ENCODE measurements at places on chromosomes 1 and 21.

- DNase-seq = no peak
Measured at GRCh38 chr1:206651958-206652890, 16.9 kb downstream of the DYRK3 start.

GRCh38 chr1:223421676-223422075 is 28.5 kb downstream of the CCDC185 start:
- no peak for DNase-seq

- no peak for DNase-seq
Measured at GRCh38 chr1:31669433-31669785, 24.7 kb upstream of the PEF1 start.

DNA sequence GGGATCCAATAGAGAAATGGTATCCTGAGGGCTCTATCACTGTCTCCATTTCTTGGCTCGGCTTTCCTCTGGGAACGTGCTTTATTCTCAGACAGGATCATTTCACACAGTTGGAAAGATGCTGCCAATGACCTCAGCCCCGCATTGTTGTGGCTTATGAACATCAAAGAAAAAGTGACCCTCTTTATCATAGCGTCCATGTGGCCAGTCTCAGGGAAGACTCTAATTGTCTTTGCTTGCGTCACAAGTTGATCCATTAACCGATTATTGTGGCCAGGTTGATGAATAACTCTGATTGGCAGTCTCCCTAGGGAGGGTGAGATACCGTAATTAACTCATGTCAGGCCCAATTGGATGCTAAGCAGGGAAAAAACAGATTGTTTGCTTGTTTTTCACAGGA is 10.4 kb upstream of the TMEM9 start:
- no peak for DNase-seq

GRCh38 chr1:156660752-156661112 is 16.5 kb downstream of the NES start:
- no peak for DNase-seq

GRCh38 chr1:155083865-155084721 is 5.5 kb downstream of the EFNA3 start:
- no peak for DNase-seq

GRCh38 chr21:31107871-31108270 is 69.6 kb upstream of the KRTAP19-8 start:
- peak; percentile 34 for DNase-seq

- no peak for DNase-seq
Measured at GRCh38 chr1:209023790-209024189, 559.7 kb upstream of the CAMK1G start.

- no peak for DNase-seq
Measured at GRCh38 chr1:214541206-214541605, 10.2 kb downstream of the PTPN14 start.

- no peak for DNase-seq
Measured at GRCh38 chr1:10814312-10814711, 17.9 kb upstream of the CASZ1 start.

DNA sequence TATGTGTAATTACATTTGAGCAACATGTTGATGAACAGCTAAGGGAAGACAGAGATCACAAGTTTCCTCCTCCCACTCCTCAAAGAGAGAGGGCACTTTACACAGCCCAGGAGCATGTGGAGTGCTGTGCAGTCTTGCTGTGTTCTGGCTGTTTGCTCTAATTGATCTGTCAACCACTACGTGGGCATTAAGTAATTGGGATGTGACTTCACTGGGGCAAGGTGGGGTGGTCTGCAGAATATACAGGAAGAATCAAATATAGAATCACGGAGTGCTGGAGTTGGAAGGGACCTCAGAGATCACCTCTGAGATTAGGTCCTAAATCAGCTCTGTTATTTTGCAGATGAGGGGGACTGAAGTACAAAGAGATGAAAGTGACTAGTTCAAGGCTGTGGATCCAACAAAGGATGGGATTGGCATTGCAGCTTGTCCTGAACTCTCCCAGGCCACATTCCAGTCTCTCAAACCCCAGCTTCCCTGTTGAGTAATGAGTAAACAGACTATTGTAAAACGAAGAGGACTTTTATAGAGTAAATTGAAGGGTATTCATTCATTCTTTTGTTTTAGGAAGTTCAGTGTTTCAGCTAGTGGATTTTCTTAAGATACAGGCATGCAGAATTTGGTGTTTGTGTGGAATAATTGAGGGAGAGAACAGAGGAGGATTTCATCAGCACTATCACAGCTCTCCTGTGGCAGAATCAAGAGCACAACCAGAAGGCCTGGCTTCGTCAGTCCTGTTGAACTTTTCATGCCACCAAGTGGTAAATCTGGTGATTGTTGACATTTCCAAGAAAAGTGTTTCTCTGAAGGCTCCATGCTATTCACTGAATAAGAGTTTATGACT is 22.4 kb downstream of the NOS1AP start:
- no peak for DNase-seq

DNA sequence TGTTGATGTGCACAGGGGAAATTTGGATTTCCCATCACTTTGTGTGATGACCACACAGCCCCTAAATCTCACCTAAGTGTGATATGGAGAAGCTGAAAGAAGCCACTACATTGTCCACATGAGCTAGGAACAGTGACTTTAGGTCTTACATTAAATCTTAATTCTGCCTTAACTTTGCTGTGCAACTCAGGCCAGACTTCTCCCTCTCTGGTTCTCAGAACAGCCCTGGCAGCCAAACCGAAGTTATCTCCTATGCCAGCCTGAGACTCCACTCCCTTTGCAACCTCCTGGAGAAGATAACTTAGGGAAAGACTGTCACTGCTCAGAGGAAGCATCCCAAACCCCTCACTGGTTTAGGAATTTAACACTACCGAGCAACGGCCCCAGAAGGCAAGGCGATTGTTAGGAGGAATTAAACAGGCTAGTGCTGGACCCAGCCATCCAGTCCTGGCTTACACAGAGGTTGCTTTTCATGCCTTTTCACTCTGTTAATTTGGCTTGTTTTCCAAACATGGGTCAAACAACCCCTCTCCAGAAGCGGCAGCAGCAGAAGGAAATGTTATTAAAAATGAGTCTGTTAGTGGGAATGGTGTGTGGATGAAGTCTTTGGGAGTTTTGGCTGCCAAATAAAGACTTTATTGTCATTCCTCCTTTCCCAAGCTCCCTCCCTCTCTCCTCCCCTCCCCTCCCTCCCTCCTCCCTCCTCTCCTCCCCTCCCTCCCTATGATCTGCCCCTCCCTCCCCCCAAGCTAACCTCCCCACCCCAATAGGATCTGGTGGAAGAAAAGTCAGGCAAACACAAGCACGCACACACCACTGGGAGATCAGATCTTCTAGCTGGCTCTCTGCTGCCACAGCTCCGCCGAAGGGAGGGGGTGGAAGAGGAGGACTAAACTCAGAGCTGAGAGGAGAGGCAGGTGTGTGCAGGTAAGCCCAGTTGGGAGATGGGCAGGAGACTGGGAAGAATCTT is at the start of gene PRELP:
Gene PRELP, plus strand, starts transcription at position 795 of the 970 bp plus-strand sequence. CDS start 7,379 bp downstream, outside the sequence.
- DNase-seq = peak; percentile 80

GRCh38 chr1:182175361-182175931 is 113.9 kb upstream of the ZNF648 start:
- DNase-seq = no peak

DNA sequence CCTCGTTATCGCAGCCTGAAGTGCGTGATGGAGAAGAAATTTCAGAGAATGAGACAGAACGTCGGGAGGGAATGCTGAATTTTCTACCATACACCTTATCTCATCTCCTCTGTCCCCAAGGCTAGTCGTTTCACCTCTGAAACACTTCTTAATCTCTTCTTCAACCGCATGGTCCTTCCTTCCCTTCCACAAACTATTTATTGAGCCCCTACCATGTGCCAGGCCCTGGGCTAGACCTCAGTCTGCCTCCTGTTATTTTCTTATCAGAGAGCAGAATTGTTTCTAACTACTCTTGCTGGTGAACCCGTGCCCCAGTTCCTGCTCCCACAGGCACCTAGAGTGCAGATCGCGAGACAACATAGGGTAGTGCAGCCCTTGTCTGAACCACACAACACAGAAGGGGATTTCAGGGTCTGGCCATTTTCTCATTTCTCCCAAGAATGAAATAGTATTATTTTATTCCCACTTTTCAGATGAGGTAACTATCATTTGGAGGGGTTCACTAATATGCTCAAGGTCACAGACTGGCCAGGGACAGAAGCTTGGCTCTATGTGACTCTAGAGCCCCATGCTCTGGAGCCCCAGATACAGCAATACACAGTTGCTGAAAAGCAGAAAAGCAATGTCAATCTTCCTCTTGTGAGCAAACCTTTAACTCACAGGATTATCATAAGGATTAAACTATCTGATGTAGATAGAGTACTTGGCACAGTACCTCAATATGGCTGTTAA is 598 bp upstream of the ADIPOR1 start:
- no peak for DNase-seq

DNA sequence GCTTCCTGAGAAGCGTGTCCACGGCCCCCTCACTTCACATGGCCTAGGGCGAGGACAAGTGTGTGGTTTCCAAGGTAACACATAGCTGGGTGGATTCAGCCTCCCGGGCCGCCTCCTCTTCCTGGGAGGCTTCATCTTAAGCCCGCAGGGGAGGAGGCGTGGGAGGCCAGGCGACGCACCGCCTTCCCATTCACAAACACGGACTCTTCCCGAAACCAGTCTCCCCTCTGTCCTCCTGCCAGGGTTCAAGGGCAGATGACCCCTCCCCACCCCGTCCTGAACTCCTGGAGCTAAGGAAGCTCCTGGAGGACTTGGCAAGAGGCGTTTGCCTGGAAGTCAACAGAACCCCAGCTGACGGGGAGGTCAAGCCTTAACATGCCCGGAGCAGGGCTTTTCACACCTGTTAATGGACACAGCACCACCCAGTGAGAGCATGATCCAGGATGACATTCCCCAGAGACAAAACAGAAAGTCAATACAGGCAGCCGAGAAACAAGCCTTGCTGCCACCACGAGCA is 56.7 kb downstream of the KCNN3 start:
- no peak for DNase-seq

GRCh38 chr1:9406111-9406510 is 113.4 kb downstream of the SPSB1 start:
- no peak for DNase-seq

Measured in tibial artery (tissue), 4 donors.